ENCODE measurements at places on chromosomes 16 and 17.

- DNase-seq = no peak
Measured at GRCh38 chr16:67847064-67847861, at the start of gene CENPT. CENPT (minus strand) TSS chr16:67847693; CDS start chr16:67833859, 13,834 bp downstream.

DNA sequence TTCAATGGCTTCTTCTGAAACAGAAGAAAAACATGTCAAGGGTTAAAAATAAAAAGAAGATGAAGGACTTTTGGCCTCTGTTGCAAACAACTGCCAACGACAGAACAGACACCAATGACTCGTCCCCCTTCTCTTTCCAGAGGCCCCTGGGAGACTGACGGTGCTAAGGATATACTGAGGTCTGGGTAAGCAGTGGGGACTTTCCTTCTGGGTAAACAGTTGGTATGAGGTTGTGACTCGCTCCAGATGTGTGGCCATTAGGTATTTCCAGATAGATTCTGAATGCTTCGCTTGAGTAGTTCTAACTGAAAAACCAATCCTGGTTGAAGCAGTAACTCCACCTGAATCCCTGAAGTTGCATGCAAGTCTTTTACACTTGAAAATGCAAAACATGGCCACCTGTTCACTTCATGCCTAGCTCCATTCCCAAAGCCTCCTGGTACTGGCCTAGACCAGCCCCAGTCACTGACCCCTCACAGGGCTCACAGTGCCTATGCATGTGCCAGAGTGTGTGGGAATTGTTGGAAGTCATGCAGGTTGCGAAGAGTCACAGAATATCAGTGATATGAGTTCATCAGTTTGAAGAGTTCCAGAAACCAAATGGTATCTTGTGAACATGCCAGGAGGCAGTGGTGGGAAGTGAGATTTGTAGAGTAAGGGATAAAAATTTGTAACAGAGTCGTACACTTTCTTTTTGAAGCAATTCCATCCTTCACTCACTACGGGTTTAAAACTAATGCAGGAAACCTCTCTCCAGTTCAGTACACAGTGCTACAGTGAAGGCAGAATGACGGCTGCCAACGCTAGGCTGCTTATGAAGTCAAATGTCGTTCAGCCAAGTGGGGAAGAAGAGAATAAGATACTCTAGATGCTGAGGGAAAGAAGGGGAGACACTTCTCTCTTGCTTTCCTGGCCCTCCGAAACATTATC is 217.8 kb downstream of the ZFHX3 start:
- DNase-seq = no peak

DNA sequence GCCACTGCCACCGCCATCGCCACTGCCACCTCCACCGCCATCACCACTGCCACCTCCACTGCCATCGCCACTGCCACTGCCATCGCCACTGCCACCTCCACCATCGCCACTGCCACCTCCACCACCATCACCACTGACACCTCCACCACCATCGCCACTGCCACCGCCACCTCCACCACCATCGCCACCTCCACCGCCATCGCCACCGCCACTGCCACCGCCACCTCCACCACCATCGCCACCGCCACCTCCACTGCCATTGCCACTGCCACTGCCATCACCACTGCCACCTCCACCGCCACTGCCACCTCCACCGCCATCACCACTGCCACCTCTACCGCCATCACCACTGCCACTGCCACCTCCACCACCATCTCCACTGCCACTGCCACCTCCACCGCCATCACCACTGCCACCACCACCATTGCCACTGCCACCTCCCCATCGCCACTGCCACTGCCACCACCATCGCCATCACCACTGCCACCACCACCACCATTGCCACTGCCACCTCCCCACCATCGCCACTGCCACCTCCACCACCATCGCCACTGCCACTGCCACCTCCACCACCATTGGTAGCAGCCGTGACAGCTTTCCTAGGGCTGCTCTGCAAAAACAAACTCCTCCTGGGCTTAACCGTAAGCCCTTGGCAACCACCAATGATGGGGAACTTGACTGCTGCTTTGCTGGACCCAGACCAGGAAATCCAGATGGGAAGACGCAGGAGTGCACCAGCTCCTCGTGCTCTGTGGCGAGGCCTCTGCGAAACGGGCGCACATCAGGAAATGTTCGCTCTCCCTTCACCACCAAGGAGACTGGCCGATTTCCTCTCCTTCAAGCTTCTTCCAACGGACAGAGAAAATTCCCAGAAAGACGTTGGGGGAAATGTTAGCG is 147.2 kb downstream of the RBFOX3 start:
- DNase-seq = no peak

DNA sequence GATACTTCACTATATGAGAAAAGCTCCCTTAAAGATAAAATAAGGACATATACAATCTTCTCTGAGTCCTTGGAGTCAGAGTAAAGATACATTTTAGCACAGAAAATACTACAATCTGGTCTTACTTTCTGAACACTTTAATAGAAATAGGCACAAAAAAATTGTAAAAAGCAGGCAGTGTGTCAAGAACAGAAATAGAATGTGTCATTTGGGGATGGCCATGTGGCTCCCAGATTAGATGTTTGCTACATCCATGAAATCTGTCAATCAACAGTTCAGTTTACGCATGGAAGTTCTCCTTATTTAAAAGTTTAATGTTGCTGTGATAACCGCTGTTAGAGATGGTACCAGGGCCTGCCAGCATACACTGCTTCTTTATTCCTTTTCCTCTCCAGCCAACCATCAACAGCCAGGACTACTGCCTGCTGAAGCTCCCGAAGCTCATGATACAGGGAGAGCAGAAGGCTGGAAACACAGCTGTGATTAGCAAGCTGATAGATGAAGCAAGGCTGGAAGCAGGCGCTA is 278.5 kb downstream of the CEP112 start:
- no peak for DNase-seq

- DNase-seq = no peak
Measured at GRCh38 chr16:35208001-35208935, 1748.9 kb downstream of the TP53TG3F start.

- DNase-seq = no peak
Measured at GRCh38 chr16:80449392-80449791, 91.4 kb upstream of the DYNLRB2 start.

DNA sequence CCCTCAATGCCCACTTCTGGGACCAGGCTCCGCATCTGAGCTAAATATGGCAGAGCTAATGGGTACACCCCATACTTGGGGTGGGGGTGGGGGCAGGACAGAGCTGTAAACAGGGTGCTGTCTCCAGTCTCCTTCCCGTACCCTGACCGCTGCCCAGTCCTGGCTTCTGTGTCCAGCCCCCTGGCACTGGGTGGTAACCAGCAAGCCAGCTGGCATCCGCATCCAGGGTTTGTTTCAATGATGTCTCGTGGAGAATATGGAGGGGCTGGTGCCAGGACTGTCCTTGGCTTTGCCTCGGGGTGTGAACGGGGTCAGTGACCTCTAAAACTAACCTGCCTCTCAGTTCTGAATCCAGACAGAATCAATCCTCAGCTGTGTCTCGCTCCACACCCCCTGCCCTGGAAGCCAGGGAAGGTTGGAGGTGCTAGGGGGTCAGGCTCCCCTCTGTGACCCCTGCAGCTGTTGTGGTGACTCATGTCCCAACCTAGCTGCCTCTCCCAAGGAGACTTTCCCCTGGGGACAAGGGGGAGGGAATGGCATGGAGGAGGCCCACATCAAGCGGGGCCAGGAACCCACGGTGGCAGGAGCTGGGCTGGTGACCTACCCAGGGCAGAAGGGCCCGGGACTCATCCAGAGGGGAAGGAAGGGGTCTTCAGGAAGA is 1.5 kb upstream of the PNMT start:
- DNase-seq = no peak

GRCh38 chr17:49814781-49815529 is 26.5 kb downstream of the KAT7 start:
- no peak for DNase-seq

DNA sequence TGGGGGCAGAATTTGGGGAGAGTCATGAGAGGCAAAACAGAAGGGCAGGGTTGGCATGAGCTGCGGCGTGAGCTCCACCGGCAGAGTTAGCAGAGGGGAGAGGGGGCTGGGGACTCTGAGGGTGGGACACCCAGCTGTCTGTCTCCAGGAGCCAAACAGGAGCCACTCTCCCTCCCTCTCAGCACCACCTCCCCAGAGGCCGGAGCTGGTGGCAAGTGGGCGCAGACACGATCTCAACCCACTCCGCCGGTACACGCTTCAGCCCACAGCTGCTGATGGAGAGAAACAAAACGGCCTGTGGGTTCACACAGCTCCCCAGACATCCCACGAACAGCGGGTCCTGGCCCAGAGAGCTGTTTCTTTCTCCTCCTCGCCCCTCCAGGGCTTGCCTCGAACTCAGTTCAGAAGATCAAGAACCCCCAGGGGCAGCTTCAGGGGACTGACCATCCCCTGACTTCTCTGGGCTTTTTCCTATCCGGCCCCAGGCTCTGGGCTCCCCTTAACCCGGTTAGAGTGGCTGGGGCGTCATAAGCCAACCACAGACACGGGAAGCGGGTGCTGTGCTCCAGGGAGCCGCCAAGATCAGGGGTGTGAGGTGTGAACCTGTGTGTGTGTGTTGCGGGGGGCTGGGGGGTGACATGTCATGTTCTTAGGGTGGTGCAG is 7.6 kb downstream of the RHBDF2 start:
- DNase-seq = no peak

- peak; percentile 2 for DNase-seq
Measured at GRCh38 chr16:87003414-87003755, 313.8 kb downstream of the C16orf95 start.

DNA sequence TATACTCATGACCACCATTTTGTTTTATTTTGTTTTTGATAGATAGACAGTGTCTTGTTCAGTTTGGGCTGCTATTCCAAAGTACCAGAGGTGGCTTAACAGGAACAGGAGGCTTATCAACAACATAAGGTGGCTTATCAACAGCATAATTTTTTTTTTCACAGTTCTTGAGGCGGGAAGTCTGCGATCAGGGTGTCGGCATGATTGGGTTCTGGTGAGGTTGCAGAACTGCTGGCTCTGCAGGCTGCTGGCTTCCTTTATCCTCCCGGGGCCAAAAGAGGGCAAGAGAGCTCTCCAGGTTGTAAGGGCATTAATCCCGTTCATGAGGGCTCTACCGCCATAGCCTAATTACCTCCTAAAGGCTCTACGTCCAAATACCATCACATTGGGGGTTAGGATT is 11.8 kb upstream of the HSD17B2 start:
- DNase-seq = no peak

- no peak for DNase-seq
Measured at GRCh38 chr17:50192618-50193291, 8.7 kb downstream of the COL1A1 start.

DNA sequence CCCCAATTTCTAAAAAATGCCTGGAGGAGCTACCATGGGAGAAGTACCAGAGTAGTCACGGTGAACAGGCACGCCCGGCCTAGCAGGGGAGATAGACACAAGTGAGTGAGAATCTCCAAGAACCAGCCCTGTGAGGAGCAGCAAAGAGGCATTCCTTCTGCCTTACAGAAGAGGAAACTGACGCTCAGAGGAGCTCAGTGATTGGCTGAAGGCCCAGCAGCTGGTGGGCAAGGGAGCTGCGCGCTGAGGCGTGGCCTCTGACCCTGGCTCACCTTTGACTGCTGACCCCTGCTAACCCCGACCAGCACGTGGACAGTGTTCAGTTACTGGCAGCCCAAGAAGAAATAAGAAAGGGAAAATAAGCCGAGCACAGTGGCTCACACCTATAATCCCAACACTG is 1.8 kb downstream of the C16orf96 start:
- DNase-seq = no peak

DNA sequence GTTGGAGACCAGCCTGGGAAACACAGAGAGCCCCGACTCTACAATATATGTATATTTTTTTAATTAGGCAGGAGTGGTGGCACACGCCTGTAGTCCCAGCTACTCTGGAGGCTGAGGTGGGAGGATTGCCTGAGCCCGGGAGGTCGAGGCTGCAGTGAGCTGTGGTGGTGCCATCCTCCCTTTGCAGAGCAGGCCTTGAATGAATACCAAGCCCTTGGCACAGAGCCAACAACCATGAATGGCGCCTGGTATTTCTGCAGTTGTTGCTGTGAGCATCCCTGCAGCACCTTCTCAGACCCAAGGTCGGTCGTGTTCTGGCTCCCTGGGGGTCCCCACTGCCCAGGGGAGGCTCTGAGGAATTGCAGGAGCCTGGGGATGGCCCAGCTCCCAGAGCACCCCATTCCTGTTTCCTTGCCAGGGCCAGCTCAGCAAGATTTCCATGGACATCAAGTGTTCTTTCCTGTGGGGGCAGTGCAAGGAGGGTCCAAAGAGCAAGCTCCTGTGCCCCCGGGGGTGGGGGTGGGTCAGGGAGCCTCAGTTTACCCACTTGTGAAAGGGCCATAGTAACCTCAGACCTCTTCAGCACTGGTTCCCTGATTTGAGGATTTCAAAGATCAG is 25.6 kb upstream of the RMI2 start:
- DNase-seq = no peak

GRCh38 chr17:351875-352420 is 659 bp downstream of the RPH3AL start:
- no peak for DNase-seq

- no peak for DNase-seq
Measured at GRCh38 chr17:68834328-68834836, 120.8 kb downstream of the ABCA8 start.

DNA sequence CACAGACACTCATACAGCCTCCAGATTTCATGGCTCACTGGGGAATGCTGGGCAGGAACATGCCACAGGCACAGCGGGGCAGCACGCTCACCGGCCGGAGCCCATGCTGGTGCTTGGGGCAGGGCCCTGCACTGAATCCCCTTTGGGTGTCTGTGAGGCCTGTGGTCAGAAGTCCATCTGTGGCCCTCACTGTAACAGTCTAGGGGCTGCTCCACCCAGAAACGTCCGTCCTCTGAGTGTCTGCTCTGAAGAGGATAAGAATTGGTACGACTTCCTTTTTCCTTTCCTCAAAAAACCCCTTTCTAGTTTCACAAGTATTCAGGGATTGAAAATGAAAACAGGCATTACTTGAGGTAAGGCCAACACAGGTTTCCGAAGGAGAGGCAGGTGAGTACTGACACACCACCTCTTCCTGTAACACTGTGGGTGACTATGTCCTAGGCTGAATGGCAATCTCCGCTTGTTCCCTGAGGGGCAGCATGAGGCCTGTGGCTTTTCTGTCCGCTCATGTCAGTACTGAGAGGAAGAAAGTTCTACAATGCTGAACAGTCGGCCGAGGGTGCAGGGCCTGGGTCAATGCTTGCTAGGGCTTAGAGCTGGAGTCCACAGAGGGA is 42.5 kb downstream of the TMEM11 start:
- DNase-seq = no peak

- no peak for DNase-seq
Measured at GRCh38 chr16:59864981-59865666, 1131.0 kb upstream of the GOT2 start.

GRCh38 chr17:31754239-31754945 is 104.7 kb downstream of the COPRS start:
- no peak for DNase-seq

- DNase-seq = peak; percentile 90
Measured at GRCh38 chr16:70395345-70395901, 43.5 kb downstream of the ST3GAL2 start.

Data from H9 (cell line).